ENCODE measurements at places on chromosomes 11 and 22.
A peak's percentile ranks its signal among the peaks of the same experiment; 100 is the strongest.

- no peak for DNase-seq
Observed at GRCh38 chr11:125517116-125517770, 21.2 kb upstream of the FEZ1 start.

DNA sequence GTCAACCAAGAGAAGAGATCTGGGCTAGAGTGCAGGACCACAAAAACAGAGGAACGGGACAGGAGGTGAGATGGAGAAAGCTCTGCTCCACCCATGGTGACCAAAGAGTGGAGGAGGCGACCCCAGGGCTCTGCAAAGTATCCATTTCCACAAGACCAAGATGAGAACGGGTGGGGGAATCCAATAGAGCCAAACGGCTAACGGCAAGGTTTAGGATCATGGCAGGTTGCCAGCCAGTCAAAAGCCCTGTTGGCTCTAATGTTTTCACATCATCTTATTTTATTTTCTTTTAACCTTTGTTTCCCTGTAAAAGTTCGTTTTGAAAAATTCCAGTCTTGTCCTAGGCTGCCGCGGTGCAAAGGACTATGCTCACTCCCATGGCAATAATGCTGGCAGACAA lies 52.1 kb upstream of the CHST1 start:
- DNase-seq = no peak

GRCh38 chr11:69647390-69647748 lies 6.4 kb downstream of the CCND1 start:
- no peak for DNase-seq

DNA sequence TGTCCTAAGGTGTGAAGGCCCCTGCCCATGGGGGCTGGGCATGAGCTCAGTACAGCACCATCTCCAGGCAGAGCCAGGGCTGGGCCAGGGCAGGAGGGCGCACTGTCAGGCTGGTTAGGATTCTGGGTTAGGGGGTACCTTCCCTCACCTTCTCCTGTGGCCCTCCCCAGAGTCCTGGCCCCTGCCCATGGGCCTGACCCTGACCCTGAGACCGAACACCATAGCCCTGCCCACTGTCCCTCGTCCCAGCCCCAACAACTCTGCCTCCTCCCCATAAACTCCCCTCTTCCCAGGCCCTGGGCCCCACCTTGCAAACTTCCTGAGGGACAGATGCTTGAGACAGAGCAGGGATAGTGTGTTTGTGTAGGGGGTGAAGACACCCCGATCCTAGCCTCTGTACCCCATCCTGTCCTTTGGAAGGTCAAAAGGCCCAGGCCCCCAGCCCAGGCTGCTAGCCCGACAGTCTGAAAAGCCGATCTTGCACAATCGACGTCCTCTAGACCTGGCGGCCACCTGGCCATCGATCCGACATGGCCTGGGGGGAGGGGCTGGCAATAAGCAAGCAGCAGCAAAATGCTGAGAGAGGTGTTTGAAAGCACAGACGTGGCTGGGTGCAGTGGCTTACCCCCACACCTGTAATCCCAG lies 2.7 kb upstream of the TMPRSS6 start:
- DNase-seq = no peak

DNA sequence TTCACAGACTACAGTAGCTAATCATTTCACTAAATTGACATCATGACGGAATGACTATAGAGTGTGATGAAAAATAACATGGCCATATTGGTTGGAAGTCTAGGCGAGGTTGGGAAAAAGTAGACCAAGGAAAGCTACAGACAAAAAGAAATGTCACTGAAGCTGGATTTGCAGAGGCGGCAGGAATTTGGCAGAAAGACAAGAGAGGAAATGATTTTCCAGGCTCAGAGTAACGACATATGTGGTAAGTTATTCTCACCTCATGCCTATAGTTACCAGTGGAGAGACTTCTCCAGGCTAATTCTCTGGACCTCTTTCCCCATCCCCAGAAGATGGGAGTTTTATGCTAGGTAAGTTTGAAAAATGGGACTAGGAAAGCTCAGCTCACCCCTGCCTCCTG lies 1005.8 kb upstream of the CCDC90B start:
- DNase-seq = no peak

DNA sequence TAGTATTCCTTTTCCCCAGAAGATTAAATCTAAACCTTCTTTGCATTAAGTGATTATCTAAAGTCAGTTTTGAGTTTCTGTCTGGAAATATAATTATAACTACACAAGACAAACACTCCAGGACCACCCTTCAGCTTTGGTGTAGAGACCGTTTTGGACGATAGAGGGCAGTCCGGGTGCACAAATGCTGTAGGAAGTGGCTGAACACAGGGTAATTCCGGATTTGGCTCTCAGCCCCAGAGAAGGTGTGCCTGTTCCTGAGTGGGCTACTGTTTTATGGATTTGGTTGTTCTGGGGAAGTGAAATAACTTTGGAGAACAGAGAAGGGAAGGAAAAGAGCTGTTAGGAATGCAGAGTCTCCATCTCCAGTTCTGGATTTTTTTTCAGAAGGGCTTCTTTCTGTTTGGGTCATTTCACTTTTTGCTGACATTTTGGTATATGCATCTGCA lies 14.8 kb downstream of the EXT2 start:
- DNase-seq = peak; percentile 49

GRCh38 chr11:57729479-57729878 lies 11.8 kb upstream of the SELENOH start:
- DNase-seq = no peak

DNA sequence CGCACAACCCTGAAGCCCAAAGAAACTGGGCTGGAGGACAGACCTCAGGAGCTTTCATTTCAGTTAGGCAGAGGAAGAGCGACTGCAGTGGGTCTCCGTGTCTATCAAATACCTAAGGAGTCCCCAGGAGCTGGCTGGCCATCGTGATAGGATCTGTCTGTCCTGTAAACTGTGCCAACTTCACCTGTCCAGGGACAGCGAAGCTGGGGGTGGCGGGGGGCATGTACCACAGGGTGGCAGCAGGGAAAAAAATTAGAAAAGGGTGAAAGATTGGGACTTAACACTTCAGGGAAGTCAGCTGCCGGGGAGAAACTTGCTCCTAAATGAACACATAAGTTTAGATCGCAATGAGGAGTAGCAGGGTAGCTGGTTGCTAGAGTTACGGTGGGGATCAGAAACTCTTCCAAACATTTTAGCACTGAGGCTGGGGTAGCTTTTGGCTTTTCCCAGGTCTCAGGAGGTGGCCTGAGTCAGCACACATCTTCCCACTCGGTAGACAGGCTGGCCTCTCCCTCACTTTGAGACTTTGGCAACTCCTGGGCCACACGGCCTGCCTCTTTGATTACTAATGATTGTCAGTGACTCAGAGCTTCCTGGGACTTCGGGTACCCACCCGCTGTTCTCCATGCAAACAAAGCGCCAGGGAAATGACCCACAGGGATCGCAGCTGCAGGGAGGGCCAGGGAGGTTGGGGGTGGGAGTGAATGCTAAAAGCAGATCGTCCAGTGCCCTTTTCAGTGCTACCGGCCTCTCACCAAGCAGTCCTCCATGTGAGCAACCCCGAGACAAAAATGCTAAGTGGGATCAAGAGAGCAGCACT lies 2.9 kb upstream of the MTFP1 start:
- DNase-seq = peak; percentile 40

- no peak for DNase-seq
Observed at GRCh38 chr11:2379466-2380174, 2.5 kb downstream of the CD81 start.
